ENCODE measurements at places on chromosomes 6 and 20.
A peak's percentile ranks its signal among the peaks of the same experiment; 100 is the strongest.

GRCh38 chr6:170288091-170288631 is 2.7 kb downstream of the DLL1 start:
- DNase-seq, result no peak

- DNase-seq, result no peak
Observed at GRCh38 chr20:57480444-57481160, 44.3 kb downstream of the CTCFL start.

GRCh38 chr6:46690911-46691451 is 3.3 kb downstream of the TDRD6 start:
- no peak for DNase-seq

- DNase-seq, result no peak
Observed at GRCh38 chr6:75155631-75156030, 50.2 kb downstream of the COL12A1 start.

DNA sequence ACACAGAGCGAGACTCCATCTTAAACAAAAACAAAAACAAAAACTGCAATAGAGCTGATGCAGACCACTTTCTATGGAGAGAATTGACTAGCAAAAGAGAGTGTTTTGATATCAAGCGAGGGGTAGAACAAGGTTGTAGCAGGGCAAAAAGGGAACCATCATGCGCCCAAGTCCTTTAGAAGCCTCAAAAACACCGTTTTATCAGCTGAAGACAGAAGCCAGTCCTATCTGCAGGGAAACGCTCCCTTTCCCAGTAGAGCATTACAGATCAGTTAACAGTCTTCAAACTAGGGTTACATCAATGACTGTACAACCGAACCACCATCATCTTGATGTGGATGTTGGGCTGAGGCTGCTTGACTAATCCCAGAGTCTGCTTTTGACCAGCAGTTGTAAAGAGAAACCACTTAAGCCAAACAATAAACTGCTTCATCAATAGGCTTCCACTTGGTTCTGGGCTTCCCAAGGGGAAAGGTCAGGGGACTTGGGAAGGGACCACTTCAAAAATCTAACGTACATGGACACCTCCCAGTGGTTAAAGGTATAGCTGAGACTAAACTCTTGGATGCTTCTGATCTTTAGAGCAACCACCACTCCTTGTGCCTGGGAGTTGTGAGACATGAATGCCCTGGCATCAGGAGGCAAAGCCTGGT is 59.6 kb upstream of the SPDEF start:
- no peak for DNase-seq

DNA sequence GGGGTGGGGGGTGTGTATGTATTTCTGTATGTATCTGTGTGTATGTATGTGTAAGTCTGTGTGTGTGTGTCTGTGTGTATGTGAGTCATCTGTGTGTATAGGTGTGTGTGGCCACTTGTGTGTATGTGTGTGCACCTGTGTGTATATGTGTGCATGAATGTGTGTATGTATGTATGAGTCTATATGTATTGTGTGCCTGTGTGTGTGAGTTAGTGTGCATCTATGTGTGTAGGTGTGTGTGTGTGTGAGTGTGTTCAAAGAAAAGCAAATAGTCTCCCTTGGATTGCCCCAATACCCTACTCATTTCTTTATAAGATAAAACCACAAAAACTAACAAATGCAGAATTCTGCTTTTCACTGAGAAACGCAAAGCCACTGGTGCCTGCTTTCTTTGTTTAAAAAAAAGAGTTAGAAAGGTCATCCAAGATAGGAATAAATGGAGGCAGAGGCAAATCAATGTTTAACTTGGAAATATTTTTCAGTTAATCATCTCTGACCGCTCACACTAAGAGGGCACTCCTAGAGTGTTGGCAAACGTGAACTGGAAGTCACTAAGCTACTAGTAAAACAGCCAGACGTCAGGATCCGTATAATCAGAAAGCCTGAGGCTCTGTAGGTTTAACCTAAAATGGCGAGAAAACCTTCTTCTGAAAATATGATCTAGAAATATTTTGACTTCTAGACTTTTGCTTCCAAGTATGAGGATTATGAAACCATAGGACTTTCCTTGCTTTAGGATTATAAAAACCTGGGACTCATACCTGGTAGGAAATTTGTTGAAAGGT is 37.4 kb upstream of the JAG1 start:
- no peak for DNase-seq

DNA sequence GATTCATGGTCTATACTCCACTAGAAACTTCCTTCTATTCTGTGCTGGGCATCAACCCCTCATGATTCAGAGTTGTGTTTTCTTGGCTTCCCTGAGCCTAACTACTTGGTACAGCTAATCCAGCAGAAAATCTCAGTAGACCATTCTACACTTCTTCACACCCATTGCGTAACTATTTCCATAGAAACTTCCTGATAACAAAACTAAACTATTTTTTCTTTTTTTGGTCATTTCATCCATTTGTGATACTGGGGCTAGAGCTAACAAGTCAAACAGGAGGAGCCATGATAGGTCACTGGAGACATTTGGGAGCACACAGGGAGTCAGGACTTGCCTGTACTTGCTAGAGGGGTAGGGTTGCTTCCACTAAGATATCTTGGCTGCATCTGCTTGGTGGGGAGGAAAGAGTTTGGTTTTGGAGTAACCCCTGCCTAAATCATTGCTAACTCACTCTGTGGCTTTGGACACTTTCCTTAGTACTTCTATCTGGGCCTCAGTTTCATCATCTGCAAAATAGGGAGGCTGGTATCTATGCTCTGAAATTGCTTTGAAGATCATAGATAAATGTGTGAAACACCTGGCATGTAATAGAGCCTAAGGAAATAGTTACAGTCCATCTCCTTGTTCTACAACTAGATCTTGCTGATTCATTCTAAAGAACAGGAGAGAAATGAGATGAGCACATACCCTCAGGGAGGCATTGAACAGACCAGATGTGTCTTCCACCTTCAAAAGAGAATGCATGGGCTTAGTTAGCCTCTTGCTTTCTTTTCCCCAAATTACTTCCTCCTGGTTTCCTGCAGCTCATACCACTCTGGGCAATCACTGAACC is 127.9 kb upstream of the ADGRF1 start:
- no peak for DNase-seq

DNA sequence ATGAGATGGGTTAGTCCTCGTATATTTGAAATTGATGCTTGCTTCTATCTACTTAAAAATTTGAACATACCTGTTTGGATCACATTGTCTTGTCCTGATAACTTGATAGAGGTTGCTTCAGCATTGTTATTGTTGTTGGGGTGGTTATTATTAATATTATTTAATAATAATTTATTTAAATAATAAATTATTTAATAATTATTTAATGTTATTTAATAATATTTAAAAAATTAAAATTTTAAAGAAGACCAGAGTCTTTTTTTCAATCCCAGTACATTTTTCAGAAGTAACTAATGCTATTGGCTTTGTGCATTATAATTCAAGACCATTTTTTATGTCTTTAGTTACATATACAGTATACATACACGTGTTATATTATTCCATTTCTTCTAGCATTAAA is 116.6 kb upstream of the DUSP22 start:
- DNase-seq, result no peak

- DNase-seq, result peak; percentile 34
Observed at GRCh38 chr6:143026696-143027449, 33.8 kb upstream of the AIG1 start.

- no peak for DNase-seq
Observed at GRCh38 chr6:170464524-170464979, 88.6 kb downstream of the PSMB1 start.

GRCh38 chr6:13038315-13038714 is 290.0 kb downstream of the TBC1D7 start:
- no peak for DNase-seq

DNA sequence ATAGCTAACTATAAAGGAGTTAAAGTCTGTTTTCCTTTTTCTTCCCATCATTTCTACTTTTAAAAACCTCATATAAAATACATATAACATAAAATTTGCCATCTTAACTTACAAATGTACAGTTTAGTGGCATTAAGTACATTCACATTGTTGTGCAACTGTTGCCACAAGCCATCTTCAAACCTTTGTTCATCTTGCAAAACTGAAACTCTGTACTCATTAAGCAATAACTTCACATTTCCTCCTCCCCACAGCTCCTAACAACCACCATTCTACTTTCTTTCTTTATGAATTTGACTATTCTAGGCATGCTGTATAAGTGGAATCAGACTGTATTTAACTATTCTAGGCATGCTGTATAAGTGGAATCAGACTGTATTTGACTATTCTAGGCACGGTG is 4.5 kb downstream of the CCDC170 start:
- DNase-seq, result no peak

- no peak for DNase-seq
Observed at GRCh38 chr20:53176134-53176533, 204.0 kb downstream of the TSHZ2 start.

DNA sequence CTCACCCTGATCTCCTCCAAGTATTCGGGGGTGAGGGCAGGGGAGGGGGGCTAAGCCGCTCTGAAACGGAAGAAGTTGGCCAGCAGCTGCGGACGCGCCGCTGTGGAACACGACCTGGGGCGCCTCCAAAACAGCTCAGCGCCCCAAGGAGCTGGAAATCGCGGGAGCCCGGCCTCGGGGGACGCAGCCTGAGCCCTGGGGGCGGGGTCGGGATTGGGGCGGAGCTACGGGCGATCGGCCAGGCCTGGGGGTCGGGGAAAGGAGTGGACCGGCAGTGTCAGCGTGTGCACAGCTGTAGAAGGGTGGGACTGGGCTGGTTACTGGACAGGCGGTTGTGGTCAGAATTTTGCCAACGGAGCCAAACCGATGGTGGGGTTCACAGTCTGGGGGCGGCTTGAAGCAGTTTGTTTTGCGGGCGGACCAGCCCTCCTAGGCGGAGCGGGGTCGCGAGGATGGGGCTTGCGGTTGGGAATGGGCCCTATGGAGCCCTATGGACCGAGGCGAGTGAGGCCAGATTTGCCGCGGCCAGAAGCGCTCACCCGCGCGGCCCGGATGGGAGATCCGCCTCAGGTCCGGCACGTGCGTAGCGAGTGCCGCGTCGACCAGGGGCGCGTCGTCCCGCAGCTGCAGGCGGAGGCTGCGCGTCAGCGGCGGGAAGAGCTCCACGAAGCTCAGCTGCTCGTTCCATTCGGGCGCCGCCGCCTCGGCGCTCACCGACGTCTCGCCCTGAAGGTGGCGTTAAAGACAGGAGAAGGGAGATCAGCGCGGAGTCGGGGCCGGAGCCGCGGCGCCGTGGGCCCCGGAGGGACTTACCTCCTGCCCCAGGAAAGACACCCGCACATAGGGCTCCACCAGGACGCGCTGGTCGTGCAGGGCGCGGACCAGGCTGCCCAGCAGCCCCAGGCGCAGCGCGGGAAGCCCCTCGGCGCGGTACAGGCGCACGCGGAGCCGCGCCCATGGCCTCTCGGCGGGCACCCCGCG is 14.3 kb upstream of the SPAG4 start:
- peak; percentile 62 for DNase-seq

- no peak for DNase-seq
Observed at GRCh38 chr6:164159061-164159460, 744.5 kb downstream of the QKI start.

GRCh38 chr20:56465997-56466396 is 2.4 kb upstream of the RTF2 start:
- DNase-seq, result no peak

DNA sequence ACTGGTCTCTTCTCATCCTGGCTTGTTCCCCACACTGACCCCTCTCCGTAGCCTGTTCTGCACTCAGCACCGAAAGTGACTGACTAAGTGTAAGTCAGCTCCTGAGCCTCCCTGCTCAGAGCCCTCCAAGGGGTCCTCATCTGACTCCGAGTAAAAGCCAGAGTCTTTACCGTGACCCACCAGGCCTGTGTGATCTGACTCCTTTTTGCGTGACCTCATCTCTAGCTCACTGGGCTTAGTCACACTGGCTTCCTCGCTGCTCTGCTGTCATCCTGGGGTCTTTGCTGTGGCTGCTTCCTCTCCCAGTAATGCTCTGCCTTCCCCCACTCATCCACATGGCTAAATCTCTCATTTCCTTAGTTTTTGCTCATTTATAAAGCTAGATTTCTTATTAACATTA is 116.6 kb downstream of the PLCB4 start:
- no peak for DNase-seq

DNA sequence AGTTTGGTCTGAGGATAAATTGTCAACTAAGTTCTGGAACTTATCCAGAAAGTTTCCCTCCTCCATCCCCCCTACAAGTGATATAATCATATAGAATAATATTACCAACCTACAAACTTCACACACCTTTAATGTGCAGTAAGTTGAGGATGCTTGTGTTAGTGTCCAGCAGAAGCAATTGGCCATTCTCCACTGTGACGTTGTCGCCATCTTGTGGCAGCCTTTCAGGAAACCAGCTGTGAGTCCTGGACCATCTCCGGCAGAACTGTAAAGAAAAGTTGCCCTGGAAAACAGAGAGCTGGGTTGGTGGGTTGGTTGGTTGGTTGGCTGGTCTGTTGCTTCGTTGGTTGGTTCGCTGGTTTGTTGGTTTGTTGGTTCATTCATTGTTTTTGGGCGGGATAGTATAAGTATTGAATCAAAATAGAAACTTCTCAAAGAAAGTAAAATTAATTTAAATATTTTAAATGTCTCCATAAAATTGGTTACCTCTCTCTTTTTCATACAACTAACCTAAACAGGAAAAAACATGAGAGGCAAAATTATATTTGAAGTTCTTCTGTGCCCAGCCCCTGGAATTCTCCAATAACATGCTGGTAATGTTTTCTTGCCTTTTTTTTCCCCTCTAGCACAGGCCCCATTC is 127.5 kb downstream of the PKHD1 start:
- no peak for DNase-seq

GRCh38 chr6:13615792-13616120 is 621 bp downstream of the NOL7 start:
- DNase-seq, result no peak

DNA sequence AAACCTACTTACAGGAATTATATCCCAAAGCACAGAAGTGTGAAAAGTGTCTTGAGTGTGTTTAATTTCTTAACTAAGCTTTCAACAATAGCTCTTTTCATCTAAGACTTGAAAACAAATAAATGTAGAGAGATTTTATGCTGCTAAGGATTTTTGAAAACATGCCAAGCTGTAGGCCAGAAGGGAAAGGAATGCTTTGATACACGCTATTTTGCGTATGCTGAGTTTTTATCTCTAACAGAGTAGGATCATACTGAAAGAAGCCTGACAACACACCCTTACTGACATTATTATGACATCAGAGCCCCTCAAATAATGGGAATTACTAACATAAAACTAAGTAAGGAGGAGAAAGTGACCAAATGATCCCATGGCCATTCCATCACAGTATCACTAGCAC is 265.5 kb downstream of the KHDC1L start:
- DNase-seq, result no peak

DNA sequence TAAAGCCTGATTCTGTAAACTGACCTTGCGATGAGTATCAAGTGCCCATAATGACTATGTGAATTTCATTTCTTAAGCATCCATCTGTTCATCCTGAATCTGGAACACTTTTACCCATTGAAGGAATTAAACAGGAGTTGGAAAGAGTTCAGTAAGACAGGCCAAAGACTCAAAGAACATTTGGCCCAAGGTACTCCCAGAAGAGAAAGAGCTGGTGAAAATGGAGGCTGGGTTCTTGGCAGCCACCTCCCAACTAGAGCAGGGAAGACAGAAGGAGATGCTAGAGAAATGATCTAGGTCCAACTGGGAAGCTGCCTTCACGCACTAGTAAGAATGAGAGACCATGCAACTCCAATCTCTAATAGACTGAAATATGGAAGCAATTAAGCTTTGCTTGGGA is 290.8 kb upstream of the RNF24 start:
- no peak for DNase-seq

GRCh38 chr6:68741501-68742386 is 106.7 kb downstream of the ADGRB3 start:
- DNase-seq, result no peak

Data from stimulated activated CD8-positive, alpha-beta memory T cell treated with anti-CD3 and anti-CD28 coated beads, Interleukin-2, amount 100 ng/mL, for 1 hour (primary cell).